ENCODE measurements at places on chromosomes 2 and 18.

DNA sequence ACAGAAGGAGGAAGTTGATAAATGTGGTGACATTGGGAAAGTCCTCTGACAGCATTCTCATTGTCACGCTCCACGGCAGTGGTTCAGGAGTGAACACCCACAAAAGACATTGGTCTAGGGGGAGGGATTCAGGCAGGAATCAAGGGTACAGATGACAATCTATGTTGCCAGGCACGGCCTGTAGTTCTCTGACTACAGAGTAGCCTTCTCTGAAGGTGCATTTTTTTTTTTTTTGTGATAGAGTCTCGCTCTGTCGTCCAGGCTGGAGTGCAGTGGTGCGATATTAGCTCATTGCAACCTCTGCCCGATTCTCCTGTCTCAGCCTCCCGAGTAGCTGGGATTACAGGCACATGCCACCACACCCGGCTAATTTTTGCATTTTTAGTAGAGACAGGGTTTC lies 7.4 kb upstream of the MOB1A start:
- no peak for DNase-seq

GRCh38 chr2:133240491-133241223 lies 327.6 kb downstream of the NCKAP5 start:
- DNase-seq = peak; percentile 33

GRCh38 chr18:33195795-33196194 lies 244.7 kb downstream of the CCDC178 start:
- DNase-seq = no peak

GRCh38 chr2:75527676-75528075 lies 33.1 kb downstream of the EVA1A start:
- DNase-seq = no peak

DNA sequence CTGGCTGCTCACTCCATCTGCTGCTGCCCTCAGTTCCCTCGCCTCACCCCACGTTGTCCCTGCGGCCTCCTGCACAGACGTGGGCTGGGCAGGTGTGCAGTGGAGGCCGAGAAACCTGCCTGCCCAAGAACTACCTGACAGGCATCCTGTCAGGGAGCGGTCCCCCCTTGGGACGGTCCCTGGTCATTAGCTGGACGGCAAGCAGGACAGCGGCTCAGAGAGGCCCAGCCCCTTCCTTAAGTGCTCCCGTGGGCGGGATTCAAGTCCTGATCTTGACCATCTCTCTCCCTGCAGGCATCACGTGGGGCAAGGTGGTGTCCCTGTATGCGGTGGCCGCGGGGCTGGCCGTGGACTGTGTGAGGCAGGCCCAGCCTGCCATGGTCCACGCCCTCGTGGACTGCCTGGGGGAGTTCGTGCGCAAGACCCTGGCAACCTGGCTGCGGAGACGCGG lies 11.3 kb downstream of the BOK start:
- DNase-seq = no peak

- no peak for DNase-seq
Measured at GRCh38 chr2:29723255-29724001, 198.0 kb downstream of the ALK start.

- DNase-seq = no peak
Measured at GRCh38 chr2:218523651-218524050, 44.5 kb downstream of the USP37 start.

DNA sequence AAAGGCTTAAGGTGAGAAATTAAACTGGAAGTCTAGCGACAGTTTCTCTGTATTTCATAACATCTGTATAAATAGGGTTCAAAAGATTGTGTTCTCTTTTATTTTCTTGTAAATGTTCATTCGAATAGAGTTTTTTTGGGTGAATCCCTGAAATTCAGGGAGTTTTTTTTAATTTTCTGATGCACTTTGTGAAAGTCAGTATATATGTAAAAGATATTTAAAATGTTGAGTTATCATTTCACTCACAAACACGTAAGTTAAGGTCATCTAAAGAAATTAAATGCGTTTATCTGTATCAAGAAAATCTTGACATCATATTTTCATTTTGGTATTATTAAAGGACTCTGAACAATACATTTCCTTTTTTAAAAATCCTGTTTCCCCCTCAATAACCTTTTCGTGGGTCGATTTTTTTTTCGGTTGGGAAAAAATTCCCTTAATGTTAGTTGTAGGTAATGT lies 3.4 kb downstream of the SP9 start:
- no peak for DNase-seq

DNA sequence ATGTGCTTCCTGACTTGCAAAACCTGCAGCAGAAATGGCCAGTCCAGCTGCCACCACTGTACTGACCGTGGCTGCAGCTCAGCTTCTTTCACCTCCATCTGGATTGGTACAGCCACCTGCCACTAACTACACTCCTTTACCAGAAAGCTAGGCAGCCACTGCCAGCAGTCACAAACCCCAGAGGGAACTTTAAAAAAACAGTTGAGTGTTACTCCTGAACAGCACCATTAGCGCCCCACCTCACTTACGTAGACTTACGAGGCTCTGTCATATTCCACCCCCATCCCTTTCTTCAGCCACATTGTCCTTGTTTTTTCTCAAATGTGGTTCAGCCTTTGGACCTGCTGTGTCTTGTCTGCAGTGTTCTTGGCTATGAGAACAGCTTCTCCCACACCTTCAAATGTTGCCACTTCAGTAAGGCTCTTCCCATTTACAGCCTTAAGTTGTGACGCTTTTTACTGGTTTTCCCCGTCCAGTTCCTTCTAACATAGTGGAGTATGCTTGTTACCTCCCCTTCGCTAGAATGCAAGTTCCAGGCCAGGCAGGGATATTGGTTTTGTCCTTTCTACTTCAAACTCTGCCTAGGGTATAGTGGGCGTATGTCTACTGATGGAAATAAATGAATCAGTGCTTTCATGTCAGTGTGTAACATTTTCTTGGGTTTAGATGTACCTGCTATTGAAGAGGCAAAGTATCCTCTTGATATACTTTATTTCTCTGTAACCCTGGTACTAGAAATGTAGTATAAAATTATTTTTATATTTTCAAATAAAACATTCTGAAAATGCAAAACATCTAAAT lies 17.0 kb downstream of the HNRNPA3 start:
- no peak for DNase-seq

GRCh38 chr2:144438801-144439631 lies 80.9 kb downstream of the ZEB2 start:
- no peak for DNase-seq

DNA sequence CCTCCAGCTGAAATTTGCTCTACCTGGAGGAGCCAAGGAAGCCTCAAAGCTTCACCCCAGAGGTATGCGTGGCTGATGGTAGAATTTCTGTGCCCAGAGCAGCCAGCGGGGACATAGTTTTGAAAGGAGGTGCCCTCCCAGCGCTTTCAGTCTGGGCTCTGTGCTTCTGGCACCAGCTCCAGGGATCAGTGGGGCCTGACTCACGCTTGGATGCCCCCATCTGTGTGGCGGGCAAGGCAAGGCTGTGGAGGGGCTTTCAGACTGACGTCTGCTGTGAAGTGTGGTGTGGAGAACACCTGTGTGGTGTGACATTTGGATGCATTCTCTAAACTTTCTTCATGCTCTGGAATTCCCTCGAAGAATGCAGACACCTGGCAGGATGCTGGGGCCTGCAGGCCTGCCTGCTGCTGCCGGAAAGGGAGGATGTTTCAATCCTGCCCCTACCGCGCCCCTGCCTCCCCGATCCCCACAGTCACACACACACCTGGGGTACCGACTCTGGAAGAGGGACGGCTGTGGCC lies 84.1 kb downstream of the CTIF start:
- DNase-seq = no peak

DNA sequence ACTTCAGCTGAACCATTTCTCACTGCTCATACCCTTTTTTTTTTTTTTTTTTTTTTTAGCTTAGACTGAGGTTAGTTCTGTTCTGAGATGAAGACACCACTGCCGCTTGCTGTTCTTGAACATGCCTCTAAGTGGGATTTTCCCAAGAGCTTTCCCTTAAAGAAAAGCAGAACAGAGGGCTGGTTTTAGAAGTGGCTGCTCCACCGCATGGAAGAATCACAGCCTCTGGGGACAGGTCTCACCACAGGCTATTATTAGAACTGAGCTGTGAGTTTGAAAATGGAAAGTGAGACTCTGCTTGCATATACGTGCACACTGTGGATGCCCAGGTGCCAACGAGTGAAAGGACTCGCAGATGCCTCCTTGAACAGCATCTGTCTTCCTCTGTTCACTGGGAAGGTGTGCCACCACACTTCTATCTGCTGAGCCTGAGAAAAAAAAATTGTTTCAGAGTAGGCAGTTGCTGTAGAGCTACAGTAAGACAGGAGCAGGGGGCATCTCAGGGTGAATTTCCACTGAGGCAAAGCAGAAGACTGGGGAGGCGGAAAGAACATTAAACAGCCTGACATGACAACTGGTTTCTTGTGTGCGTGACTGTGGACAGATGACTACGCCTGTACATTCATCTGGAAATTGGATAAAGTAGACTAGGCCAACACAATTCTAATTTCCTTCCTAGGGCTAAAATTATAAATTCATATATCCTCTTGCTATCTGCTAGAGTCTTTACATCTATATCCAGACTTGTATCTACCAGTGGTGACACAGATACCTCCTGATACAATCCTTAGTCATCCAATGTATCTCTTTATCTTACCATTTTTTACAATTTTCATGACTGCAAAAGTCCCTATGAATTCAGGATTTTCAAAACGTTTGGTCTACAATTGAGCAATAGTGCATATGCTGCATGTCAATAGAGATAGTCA lies 1045.7 kb upstream of the CELF4 start:
- DNase-seq = peak; percentile 50

DNA sequence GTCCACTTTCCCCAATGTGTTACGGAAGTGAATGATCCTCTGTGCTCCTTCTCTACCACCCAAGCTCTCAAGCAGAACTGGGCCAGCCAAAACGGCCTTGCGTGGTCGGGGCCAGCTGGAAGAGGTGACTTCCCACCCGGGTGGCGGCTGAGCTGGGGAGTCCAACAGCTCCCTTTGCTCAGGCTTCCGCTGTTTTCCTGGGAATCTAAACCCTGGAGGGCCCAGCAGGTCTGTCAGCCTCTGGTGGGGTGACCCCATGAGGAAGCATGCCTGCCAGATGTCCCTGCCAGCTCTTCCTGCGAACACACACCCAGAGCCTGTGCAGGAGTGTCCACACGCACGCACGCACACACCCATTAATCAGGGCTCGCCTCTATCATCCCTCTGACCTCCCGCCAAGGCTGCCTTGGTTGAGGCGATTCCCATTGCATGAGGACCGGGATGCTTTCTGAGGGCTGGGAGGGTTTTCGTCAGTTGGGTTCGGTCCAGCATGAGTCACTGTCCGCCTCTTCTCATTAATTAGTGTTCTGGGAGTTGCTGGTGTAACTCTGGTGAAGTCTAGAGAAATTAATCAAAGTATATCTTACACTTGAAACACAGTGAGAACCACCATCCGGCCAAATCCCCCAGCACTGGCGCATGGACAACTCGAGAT lies 90.6 kb downstream of the TWIST2 start:
- DNase-seq = peak; percentile 75

- peak; percentile 7 for DNase-seq
Measured at GRCh38 chr2:73243884-73244570, 9.9 kb downstream of the CCT7 start.

- no peak for DNase-seq
Measured at GRCh38 chr18:5627776-5628511, 84.1 kb upstream of the EPB41L3 start.

- DNase-seq = no peak
Measured at GRCh38 chr2:65940856-65941255, 494.1 kb upstream of the MEIS1 start.
